Fibroblast of skin of right biceps (primary cell): ENCODE measurements at places on chromosomes 4 and X.

DNA sequence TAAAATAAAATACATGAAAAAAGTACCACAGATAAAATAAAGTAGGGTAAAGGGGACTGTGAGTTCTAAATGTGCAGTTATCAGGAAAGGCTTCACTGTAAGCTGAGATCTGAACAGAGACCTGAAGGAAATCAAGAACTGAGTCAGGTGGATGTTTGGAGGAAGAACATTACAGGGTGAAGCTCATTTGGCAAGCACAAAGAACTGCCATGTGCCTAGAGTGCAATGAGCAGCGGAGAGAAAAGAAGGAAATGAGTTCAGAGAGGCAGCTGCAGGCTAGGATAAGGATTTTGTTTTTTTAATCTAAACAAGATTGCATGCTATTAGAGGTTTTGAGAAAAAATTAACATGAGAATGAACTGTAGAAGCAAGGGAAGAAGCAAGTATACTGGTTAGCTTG, 373.1 kb downstream of the STPG2 start:
- DNase-seq = no peak

GRCh38 chrX:69988955-69989394, 60.8 kb downstream of the AWAT2 start:
- DNase-seq = no peak

DNA sequence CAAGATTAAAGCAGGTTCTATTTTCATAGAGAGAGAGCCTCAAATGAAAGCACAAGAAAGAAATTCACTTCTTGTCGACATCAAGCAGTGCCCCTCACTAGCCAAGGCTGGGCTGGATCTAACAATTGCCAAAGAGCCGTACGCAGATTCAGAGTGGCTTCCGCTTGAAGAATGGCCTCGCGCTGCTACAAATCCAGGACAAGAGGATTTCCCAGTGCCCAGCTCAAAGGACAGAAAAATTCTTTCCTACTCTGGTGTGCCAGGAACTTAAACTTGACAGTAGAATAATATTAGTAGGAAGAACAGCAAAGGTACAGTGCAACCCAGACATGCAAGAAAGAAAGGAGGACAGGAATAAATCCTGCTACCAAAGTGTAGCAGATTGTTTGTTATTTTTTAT, 56.5 kb upstream of the PPARGC1A start:
- DNase-seq = no peak

GRCh38 chr4:175325230-175325629, 407.1 kb downstream of the ADAM29 start:
- DNase-seq = peak; percentile 42

DNA sequence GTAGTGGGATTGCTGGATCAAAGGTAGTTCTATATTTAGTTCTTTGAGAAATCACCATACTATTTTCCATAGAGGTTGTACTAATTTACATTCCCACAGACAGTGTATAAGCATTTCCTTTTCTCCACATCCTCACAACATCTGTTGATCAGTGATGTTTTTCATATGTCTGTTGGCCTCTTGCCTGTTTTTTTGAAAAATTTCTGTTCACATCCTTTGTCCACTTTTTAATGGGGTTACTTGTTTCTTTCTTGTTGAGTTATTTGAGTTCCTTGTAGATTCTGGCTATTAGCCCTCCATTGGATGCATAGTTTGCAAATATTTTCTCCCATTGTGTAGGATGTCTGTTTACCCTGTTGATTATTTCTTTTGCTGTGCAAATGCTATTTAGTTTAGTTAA, 72.6 kb downstream of the STOX2 start:
- no peak for DNase-seq

DNA sequence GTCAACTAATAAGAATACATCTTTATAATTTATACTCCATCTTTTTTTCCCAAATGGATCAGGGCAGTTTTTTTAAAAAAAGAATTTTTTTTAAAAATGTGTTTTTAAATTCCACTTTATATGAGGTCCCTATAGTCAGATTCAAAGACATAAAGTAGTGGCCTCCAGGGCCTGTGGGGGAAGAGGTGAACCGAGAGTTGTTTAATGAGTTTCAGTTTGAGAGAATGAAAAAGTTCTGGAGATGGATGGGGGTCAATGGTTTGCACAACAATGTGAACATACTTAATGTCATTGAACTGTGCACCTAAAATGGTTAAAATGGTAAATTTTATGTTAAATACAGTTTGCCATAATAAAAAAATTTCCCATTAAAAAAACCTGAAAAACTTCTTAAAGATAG, 53.8 kb downstream of the ZNF827 start:
- no peak for DNase-seq

GRCh38 chr4:186728631-186729271, 5.1 kb upstream of the FAT1 start:
- DNase-seq = peak; percentile 57

DNA sequence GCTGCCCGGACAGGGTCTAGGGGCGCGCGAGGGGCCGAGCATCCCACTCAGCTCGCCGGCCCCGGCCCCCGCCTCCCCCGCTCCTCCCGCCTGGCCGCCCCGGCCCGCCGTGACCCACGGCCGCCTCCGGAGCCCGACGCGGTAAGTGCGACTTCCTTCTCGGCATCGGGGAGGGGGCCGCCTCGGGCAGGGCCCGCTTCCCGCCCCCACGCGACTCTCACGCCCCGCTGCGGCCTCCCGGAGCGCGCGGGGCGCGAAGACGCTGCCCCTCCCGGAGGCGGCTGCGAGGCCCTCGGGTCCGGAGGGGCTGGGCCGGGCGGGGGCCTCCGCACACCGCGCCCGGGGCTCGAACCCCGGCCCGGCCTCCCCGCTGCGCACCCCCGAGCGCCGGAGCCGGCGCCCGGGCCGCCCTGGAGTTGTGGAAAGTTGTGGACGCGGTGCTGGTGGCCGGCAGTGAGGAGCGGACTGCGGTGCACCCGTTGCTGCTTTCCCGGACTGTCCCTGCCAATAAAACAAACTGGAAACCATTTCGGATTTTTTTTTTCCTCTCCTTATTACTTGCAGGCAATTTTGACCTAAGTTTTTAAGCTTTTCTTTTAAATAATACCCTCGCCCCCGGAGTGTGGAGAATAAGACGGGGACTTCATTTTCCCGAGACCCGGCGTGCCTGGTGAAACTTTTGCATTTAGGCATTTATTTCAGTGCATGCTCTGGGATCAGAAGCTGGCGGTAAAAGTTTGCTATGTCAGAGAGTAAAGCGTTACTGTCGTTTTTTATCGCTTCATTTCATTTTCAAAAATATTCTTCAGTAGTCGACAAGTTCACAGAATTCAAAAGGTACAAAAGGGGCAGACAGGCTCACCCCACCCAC, 13.0 kb upstream of the TMEM156 start:
- DNase-seq = peak; percentile 32
